ENCODE measurements at places on chromosomes 1 and 21. TPM values are rescaled to one million over a fixed set of nuclear protein-coding genes. Genes with fewer than 3 reads are reported as not detected.

Gene KLHDC8A
- 0.42 TPM for total RNA-seq

Gene LRRC8B
- 39.4 TPM for total RNA-seq

Gene DOCK7
- total RNA-seq: 72.8 TPM

Gene PADI4
- total RNA-seq: not detected

GRCh38 chr1:13538832-13539231 lies 25.0 kb upstream of the LRRC38 start:
- no peak for DNase-seq

GRCh38 chr1:31904339-31905092 lies 33.7 kb downstream of the PTP4A2 start:
- no peak for DNase-seq

DNA sequence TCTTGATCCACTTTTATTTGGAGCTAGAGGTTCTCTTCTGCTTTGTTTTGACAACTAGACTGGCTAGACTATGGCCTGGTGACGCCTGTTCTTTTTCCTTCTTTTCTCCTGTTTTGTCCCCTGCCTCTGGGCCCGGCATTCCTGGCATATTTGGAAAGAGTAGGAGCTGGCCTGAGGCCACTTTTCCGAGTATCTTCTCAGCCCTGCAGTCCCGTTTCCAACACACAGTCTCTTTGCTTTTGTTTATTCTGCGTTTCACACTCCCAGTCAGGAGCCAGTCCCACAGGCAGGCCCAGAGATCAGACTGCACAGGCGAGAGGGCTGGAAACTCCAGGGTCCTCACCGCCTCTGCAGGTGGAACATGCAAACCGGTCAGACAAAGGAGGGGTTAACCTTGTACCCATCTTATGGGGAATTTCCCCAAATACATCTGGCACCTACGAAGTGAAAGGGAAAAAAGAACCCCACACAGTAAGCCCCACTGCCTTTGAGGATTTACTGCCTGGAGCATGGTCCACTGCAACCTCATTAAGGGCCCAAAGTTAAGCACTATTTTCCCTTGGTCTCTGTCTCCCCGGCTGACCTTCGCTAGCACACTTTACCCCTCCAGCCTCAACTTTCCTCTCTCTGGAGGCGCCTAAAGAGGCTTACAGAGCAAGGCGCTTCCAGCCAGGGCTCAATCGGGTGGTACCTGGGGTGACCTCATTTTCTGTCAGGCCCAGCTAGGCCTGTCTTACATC lies 141.1 kb downstream of the TOMM20 start:
- peak; percentile 89 for DNase-seq

- no peak for DNase-seq
Measured at GRCh38 chr21:36260802-36261201, 59.2 kb upstream of the MORC3 start.

DNA sequence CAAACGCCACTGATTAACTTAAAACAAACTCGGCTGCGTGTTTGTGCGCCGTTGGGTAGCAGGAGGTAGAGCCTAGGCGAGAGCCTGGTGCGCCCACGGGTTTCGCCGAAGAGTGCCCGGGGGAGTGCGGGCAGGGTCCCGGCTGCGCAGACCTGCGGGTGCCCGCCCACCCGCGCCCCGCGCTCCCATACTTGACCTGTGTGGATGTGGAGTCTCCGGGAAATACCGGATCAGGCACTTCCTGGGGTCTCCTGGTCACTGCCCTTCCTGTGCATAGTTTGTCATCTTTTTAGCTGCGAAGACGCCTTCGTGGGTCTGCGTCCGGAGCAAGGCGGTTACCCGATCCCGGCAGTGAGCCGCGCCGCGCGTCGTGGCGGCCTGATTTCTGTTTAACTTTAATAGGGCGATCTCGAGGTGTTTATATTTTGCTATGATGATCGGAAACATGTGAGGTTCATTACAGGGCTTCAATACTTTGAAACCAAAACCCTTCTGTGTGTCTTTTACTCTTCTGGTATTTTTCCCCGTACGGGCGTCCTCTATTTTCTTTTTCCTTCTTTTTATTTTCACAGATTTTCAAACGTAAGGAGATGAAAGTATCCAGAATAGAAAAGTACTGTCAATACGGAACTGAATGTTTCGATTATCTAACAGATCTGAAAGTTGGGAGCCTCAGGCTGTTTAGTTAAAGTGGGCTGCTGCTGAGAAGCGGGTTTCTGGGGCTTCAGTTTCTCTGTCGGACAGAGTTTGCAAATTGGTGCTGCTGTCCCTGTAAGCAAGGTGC lies 15.2 kb downstream of the NR5A2 start:
- DNase-seq: peak; percentile 69
